ENCODE measurements at places on chromosomes 2 and 18.

DNA sequence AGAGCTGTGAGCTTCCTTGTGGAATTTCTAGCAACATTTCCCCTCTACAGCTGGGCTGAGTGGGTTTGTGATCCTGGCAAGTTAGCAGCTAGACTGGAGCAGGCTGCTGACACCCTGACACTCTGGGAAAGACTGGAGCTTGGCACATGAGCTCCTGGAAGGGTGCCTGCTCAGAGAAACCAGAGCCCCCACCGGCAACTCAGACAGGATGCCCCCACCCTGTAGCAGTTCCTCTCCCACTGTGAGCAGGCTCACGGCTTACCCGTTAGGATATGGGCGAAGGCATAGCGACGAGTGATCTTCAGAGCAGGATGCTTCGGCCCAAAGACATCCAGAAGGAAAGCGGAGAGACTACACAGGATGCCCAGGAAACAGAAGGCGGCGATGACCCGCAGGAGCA, 11.2 kb downstream of the TMEM127 start:
- no peak for DNase-seq

- no peak for DNase-seq
These were observed 153.5 kb upstream of the CAVIN2 start for GRCh38 chr2:192000196-192000980.

DNA sequence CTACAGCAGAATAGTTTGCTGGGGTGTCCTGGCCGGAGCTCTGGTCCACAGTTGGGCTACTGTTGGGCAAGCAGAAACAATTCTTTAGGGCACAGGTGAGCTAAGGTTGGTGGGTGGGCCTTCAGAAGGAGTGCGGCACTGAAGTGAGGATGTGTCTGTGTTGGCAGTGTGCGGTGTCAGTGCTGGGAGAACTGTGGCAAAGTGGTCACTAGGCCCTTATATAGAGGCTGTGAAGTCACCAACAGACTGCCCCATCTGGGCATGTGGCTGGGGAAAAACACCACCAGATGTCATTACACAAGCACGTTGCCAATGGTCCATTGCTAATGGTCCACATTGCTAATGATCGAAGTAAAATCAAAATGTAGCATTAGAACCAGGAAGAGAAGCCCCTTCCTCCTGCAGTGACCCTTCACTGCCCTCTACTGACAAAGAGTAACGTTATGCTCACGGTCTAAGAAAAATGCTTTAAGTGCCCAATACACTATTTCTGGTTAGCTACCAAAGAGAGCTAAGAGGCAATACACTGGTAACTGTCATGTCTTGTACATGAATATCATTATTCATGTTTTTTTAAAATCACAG, 21.3 kb downstream of the SCN1A start:
- DNase-seq: peak; percentile 20

GRCh38 chr2:237980751-237981150, 13.9 kb downstream of the UBE2F start:
- peak; percentile 74 for DNase-seq

- DNase-seq: no peak
These were observed 55.9 kb downstream of the TTC21B start for GRCh38 chr2:165897726-165898125.

- no peak for DNase-seq
These were observed 50.6 kb upstream of the YWHAQ start for GRCh38 chr2:9681427-9681817.

DNA sequence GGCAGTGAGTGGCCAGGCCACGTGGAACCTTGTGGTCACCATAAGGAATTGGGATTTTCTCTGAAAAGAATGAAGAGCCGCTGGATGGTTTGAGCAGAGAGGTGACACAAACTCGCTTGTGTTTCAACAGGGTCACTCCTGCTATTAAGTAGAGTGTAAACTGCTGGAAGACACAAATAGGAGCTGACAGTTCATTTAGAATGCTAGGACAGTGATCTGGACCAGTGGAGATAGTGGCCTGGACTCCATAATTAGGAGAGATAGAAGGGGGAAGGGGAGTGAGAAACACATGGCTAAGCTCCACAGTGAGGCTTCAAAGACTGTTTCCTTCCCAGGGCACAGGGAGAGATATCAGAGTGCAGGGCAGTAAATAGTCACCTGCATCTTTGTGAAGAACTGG, 381.1 kb upstream of the ST6GAL2 start:
- DNase-seq: no peak

DNA sequence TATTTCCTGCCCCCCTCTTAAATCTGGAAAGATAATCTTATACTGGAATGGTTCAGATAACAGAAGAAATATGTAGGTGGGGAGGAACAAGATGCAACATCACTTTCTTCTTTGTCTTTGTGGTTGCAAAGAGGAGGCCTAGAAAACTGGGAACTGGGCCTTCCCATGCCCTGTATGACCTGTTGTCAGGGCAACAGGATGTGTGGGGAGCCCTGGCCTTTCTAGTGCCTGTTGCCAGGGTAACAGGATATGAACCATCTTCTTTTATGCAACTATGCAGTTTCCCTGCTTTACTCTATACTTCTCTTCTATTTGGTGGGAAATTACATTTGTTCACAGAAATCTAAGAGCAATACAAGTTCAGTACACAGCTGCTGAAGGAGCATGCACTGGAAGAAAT, 79.8 kb upstream of the PDE1A start:
- DNase-seq: peak; percentile 40

DNA sequence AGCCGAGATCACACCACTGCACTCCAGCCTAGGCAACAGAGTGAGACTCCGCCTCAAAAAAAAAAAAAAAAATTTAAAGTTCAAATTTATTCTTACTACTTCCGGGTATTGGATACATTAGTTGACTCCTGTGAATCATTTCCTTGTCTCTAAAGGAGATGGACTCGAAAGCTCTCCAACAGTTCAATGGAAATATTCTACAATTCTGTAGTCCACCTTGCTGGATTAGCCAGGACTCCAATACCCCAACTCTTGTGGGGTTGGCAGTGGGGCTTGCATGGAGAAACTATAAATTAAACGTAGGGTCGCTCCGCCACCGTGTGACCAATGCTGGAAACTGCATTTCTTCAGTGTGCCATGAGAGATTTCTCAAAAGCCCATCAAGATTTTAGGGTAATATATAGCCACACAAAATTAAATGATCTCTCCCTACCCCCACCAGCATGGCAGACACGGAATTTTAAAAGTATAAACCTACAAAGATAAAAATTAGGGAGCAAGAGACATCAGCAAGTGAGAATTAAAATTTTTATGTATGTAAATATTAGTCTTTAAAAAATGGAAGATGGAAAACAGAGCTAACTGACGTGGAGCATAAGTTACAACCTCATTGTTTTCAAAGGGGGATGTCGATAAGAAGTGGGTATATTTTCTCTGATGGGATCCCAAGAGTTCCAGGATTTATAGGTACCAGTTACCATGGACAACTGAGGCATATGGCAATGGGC, 27.8 kb upstream of the GAREM2 start:
- DNase-seq: peak; percentile 38

GRCh38 chr18:25144820-25145219, 207.1 kb downstream of the ZNF521 start:
- DNase-seq: no peak

GRCh38 chr2:202933958-202934357, 21.9 kb downstream of the CARF start:
- DNase-seq: no peak

DNA sequence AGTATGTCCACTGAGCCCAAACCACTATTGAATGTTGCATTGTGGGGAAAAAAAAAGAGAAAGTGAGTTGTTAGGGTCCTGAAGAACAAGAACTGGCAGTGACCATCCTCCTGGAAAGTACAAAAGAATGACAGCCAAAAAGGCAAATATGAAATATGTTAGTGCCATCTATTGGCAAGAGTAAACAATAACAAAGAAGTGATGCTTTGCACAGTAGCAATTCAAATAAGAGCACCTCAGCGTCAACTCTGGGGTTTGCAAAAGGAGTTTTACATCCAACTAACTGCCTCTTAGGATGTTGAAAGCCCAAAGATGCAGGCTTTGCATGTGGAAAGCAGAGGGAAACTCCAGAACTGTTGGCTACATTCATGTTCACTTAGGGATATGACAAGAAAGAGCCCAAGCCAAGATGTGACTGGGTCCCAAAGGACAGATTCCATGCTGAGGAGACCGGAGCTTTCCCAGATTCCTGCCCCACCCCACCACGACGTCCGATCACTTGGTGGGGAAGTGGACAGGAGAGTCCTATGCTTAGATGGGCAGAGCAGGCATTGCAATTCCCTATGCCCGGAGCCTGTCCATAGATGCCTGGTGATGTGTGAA, 15.6 kb downstream of the TRABD2A start:
- peak; percentile 29 for DNase-seq

- DNase-seq: no peak
These were observed 8.5 kb downstream of the MEIS1 start for GRCh38 chr2:66443186-66443978.

GRCh38 chr2:26481706-26482105, 3.8 kb upstream of the OTOF start:
- DNase-seq: no peak

- no peak for DNase-seq
These were observed 2.8 kb downstream of the SIX3 start for GRCh38 chr2:44944102-44944951.

GRCh38 chr2:178526256-178526655, 46.0 kb downstream of the PLEKHA3 start:
- no peak for DNase-seq

DNA sequence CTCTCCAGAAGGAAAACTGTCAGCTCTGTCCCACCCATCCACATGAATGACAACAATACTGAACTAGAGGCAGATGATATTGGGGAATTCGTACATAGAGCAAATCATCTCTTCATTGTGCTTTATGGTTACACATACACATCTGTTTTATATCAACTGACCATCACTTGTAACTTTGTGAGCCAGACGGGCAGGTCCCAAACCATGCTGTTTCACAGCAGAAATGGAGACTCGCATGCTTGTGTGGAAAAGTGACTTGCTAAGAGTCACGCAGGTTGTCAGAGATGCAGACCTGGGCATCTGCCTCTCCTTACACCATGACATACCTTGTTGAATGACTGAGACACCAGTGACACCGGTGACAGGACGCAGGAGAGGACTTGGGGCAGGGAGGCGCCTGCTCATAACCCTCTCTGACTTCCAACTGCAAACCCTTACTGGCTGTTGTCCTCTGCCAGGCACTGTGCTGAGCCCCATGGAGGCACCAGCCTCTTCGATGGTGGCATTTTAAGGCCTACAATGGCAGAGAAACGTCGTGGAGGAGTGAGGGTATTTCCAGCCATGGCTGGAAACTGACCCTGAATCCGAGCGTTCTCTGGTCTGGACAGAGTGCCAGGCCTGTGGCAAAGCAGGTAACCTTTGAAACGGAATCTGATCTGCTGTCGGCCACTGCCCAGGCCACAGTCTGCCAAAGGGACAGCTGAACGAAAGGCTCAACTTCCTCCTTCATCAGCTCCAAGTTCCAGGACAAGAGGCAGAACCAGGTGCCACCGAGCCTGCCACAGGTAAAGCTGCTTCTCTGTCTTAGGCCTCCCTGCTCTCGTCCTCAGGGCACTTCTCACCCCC, 26.9 kb upstream of the ROCK2 start:
- DNase-seq: no peak

GRCh38 chr2:38147333-38148121, 71.6 kb upstream of the CYP1B1 start:
- DNase-seq: no peak

DNA sequence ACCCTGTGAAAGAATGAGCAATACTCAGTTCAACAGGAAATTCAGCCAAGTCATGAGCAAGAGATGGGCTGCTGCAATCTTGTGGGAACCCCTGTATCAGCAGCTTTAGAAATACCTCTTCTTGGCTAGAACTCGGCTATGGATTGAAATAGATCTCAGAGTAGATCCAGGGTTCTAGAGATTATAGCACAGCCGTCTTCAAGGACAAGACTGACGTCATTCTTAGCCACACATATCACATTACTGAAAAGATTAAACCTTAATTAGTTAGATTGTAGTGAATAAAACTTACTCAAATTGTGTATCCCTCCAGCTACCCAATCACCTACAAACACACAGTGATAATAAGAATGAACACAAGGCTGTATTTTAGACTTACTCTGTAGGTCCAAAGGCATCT, 776.4 kb downstream of the EPHA4 start:
- no peak for DNase-seq

DNA sequence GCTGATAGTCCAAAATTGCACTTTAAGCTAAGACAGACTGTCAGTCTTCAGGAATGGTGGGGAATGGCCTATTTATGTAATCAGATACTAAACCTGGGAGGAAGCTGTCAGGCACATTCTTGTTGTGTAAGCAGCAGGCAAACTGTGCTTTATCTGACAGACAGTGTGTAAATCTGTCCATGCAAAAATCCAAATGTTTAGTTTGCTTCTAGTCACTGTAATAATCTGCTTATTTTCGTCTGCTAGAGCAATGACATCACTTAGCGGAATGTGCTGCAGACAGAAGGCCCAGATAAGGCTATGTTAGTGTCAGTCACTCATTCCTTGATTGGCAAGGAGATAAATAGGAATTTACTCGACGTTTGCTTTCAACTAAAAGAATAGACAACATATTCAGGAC, 263.5 kb downstream of the ZNF407 start:
- no peak for DNase-seq

DNA sequence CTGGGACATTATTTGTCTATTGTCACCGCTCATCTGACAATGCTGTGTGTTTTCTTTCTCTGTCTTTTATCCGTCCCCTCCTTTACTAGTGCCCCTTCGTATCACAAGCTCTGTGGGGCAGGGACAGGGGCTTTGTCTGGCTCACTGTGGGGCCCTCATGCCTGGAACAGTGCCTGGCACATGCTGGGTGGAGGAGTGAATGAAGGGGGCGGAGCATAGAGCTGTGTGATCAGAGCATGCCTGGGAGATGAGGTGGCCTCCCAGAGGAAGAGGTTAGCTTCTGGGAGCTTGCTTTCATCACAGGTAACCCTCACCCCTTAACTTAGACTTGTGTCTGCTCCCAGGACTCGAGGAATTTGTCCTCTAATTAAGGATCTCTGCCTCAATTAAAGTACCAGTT, 16.4 kb downstream of the MTCL1 start:
- DNase-seq: peak; percentile 61

DNA sequence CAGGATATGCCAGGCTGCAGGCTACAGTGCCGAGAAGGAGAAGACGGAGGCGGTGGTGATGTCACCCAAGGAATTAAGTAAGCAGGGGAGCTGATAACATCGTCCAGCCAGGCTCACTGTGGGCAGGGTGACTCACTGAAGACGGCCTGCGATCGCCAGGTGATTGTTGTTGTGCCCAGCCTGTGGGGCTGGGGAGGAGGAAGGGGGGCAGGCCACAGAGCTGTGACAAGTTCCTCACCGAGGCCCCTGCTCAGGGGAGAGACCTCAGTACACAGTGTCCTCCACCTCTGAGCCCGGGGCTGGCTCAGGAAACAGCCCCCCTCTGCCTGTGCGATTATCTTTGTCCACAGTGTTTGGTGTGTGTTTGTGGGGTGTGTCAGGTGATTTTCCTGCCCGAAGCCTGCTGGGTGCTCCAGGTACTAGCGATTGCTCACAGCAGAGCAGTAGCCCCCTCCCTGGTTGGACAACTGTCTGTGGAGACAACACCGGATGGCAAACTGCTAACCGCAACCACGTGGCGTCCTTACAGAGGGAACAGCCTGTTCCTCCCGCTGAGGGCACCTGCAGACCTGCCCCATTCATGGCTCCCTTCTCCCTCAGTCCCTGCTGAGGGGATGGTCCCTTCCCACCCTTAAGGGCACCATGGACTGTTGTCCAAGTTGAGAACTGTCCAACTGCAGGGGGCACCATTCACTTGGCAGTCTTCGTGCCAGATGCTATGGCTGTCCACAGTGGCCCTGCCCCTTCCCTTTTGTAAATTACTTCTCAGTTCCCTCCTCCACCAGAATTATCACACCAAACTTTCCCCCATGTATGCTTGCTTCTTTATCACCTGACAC, 95.1 kb downstream of the ZFP36L2 start:
- peak; percentile 89 for DNase-seq

GRCh38 chr2:222794585-222795449, 66.0 kb upstream of the ACSL3 start:
- DNase-seq: no peak

GRCh38 chr18:56462276-56462675, 176.1 kb downstream of the TXNL1 start:
- no peak for DNase-seq

Measured in renal cortical epithelial cell (primary cell).